ENCODE measurements at places on chromosomes 7 and 10.

DNA sequence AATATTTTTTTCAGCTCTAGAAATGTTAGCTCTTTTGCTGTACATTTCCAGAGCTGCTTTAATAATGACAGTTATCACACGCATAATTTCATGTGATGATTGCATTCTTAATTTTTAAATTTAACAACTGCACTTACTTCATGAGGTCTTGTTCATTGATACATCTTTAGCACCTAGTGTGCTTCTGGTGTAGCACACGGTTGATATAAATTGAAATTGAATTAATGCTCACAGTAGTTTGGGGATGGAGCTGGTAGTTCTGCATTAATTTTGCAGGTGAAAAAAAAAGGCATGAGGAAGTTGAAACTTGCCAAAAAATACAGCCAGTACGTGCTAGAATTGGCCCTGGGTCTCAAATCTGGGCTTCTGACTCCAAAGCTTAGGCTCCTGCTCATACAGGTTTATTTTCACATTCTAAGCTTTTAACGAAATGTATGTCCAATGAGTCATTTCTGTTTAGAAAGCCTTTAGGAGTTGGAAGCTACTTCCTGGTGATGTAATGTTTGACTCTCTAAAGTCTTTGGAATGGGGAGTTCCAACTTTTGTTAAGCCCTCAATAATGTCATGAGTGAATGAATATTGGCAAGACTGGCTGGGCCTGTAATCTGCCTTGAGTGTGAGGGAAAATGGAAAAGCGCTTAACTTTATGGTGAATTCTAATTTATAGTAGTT lies 62.5 kb downstream of the DAGLB start:
- no peak for DNase-seq

GRCh38 chr10:33066558-33067236 lies 108.7 kb upstream of the ITGB1 start:
- no peak for DNase-seq

GRCh38 chr10:95350219-95350829 lies 59.5 kb upstream of the PDLIM1 start:
- no peak for DNase-seq

DNA sequence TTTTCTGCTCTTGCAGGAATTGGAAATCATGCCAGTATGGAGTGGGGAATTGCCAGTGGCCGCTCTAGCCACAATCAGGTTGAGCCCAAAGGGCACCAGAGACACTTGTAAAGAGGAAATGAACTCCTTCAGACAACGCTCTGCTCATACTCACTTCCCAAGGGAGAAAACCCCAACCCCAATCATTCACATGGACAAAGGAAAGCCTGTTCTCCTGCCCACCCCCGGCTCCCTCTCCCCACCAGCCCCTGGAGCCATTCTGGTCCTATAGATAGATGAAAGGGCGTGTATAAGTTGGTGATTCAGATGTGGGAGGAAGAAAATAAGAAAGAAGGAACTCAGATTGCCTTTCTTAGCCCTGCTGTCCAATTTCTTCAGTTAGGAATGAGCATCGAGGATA lies 57.4 kb downstream of the GFRA1 start:
- no peak for DNase-seq

DNA sequence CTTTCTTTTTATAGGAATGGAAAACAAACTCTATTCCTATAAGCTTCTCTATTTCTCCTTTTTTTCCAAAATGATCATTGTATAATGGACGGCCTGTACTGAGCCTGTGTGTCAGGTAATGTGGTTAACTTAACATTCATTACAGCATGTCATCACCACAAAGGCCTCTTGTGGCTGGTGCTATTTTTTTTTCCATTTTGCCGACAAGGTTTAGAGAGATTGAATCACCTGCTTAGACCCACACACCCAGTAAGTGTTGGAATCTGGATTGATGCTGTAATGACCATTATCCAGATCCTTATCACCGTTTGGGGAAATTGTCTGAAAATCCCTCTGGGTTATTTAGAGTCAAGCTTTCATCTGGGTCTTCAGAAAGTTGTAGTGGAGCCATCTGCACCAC lies 18.5 kb downstream of the AKR1B15 start:
- no peak for DNase-seq

- no peak for DNase-seq
Observed at GRCh38 chr7:6256677-6257535, 15.5 kb downstream of the CYTH3 start.

DNA sequence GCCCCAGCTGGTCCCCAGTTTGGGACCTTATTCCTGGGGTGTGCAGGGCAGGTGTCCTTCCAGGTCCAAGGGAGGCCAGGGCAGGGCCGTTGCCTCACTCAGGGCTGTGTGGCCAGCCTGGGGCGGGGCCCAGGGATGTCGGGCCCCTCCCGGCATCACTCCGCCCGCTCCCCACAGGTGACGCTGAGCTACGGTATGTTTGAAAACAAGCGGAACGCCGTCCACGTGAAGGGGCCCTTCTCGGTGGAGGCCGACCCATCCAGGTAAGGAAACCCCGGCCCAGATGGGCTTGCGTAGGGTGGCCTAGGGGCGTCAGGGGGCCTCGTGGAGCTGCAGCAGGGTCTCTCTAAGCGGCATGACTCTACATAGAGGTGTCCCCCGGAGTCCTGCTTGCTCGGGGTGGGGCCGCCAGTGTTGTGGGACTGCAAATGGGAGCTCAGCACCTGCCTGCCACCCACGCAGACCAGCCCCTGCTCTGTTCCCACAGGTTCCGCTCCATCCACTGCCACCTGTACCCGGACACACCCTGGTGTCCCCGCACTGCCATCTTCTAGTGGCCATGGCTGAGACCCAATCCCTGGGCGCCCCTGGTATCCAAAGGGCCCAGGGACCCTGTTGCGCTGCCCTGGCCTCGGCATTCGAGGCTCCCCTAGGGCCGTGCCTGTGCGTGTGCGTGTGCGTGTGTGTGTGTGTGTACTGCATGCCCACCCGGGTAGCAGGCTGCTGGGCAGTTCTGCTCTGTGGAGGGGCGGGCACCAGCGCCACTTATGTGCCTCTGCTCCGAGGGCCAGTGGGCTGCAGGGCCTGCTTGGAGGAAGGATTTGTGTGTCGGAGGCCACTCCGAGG lies 7.3 kb downstream of the LFNG start:
- no peak for DNase-seq

- no peak for DNase-seq
Observed at GRCh38 chr7:37757563-37757962, 74.0 kb downstream of the GPR141 start.

- DNase-seq = no peak
Observed at GRCh38 chr7:112668561-112668960, 121.6 kb downstream of the TMEM168 start.

DNA sequence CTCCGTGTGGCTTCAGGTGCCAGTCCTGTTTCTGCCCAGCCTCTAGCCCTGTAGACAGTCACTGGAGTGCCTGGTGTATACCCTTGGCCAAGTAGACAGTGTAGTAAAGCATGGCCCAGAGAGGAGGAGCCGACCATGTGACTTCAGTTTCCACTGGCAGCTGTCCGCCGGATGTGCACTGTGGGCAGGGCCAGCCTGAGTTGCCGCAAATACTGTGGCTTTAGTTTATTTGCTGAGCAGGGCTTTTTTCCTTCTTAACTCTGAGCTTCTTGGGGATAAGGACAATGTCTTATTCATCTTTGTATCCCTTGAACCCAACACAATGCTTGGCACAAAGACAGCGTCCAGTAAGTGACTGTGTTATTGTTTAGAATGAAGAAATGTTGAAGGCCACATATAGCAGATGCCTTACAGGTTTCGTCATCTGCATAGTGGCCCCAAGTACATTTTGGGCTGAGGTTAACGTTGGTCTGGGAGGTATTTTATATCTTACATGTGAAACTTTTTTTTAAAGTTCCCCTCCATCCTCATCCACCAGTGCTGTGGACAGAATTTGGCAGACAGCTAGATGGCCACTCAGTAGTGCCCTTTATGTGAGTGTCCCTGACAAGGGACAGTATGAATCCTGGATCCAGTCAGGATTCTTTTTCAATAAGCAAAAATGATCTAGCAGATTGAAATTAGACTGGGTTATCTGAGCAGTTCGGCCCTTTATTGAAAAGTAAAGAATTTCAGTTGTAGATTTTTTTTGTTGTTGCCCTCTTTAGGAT lies 40.6 kb downstream of the CYP17A1 start:
- no peak for DNase-seq

GRCh38 chr7:94348142-94348541 lies 46.6 kb upstream of the COL1A2 start:
- DNase-seq = no peak
